Metanephros (tissue), 2 donors: ENCODE measurements at places on chromosomes 4 and X. TPM values are rescaled to one million over a fixed set of nuclear protein-coding genes. Genes with fewer than 3 reads are reported as not detected.

ARHGEF9 gene
- total RNA-seq: 24.8 TPM

ACE2 gene
- 16.9 TPM for total RNA-seq

MAB21L2 gene
- not detected for total RNA-seq

DUSP21 gene
- total RNA-seq: not detected

ALAS2 gene
- 197 TPM for total RNA-seq

FGF16 gene
- total RNA-seq: 0.12 TPM

GPC3 gene
- total RNA-seq: 823 TPM
